Fibroblast of skin of scalp (primary cell): ENCODE measurements at places on chromosomes 5 and 9.

DNA sequence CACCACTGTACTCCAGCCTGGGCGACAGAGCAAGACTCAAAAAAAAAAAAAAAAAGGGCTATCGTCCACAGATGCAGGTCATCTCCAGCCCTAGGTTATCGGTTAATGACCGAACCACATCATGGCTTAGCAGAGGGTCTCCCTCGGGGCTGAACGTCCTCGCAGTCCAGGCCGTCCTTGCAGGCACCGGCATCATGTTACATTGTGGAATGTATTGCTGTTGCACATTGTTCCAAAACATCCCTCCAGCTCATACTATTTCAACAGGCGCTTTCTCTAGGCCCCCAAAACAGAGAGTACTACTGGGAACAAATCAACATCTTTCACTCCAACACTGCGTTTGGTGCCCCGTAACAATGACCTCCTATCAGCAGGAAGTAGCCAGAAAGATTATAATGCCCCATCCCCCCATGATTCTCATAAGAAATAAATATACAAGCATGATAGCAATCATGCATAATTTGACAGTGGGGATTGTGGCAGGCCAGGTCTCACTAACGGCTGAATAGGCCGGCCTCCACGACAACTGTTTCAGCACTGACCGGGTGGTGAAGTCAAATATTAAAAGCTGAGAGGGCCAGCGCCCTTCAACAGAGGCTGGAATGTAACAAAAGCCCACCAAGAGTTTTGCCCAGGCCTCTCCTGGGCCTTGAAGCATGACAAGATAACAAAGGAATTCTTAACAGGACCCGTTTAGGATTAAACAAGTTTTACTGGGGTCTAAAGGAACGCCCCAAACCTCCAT lies 1.1 kb upstream of the LCN9 start:
- no peak for DNase-seq

DNA sequence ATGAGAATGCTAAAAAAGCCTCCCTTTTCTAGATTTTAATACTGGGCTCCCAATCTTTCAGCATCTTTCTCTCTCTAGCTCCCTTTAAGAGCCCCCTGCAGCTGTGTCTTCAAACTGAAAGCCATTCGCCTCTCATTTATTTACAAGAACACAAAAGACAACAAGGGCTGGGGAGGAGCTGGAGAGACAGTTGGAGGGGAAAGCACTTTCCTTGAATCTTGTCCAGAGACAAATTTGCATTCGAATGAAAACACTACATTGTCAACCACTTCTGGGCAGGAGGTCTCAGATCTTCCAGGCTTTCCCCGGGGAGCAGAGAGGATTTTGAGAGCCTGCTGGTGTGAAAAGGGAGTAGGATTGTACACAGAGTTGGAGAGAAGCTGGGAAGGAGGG lies 518.3 kb downstream of the CTNND2 start:
- peak; percentile 10 for DNase-seq

GRCh38 chr9:128790536-128790935 lies 3.5 kb downstream of the TBC1D13 start:
- no peak for DNase-seq

DNA sequence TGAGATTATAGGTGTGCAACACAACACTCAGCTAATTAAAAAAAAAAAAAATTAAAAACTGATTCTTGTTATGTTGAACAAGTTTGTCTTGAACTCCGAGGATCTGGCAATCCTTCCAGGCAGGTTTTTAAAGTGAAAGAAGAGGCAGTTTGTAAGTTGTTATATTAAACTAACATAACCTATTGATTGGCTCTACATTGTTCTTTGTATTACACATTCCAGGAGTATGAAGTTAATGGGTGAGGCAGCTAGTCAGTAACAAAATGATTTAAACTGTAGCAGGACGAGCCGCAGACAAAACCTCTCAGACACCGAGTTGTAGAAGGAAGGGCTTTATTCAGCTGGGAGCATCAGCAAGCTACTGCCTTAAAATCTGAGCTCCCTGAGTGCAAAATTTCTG lies 1953.9 kb upstream of the CDH6 start:
- DNase-seq = no peak

DNA sequence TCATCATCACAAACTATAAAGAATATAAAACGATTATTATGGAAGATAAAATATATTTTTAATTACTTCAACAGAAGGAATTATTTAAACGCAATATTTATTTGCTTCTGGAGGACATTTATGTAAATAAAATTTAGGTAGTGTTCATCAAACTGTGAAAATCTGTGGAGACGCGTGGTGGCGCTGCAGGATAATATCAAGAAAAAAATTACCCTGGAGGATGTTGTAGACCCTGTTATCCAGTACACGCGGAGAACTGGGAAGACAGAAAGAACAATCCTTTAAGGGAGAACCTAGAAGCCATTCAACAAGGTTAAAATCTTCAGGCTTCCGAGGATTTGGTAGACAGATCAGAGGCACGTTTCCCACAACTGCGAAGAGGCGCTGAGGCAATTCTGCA lies at the start of gene PCDHB12:
TSS of gene PCDHB12 (plus strand) at position 242 of the 400 bp plus-strand sequence. CDS start 189 bp downstream, outside the sequence.
- DNase-seq = no peak

DNA sequence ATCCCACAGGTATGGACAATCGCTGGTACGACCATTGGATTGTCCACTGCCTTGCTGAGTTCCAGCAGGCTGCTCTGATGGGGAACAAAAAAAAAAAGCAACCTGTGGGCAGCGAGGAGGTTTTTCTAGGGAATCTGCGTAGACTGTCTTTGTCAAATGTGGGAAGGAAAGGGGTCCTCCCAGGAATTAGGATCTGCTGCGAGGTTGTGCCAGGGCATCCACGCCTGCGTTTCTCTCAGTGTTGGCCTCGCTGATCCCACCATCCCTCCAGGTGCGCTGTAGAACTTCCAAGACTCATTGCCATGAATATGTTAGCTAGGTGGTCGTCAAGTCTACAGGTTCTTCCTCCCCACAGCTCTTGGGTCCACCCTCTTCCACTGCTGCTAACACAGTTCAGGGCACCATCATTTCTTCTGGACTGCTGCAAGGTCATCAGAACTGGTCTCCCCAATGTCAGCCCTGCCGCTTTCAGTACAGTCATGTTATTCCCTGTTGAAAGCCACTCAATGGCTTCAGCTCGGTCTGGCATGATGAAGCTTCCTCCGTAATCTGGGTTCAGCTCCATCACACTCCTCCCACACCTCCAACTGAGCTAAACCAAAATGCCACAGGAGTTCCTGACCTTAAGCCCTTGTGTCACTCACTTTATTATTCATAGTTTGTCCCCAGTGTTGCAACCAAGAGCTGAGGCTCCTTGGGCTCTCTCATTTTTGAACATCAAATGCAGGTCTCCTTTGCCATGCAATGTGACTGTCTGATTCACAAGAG lies 79.5 kb upstream of the DMRT1 start:
- no peak for DNase-seq

- no peak for DNase-seq
These were observed 104.7 kb upstream of the IER5L start for GRCh38 chr9:129282731-129283211.

DNA sequence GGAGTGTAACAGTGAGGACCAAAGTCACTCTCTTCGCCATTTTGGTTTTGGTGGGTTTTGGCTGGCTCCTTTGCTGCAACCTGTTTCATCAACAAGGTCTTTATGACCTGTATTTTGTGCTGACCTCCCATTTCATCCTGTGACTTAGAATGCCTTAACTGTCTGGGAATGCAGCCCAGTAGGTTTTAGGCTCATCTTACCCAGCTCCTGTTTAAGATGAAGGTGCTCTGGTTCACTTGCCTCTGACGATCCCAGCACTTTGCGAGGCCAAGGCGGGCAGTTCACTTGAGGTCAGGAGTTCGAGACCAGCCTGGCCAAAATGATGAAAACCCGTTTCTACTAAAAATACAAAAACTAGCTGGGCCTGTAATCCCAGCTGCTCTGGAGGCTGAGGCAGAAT lies 1.8 kb upstream of the CKS2 start:
- no peak for DNase-seq

GRCh38 chr9:133980864-133981588 lies 11.1 kb downstream of the VAV2 start:
- DNase-seq = no peak

- DNase-seq = no peak
These were observed 33.4 kb upstream of the GNPDA1 start for GRCh38 chr5:142046191-142046590.

- no peak for DNase-seq
These were observed 74.9 kb upstream of the PHYKPL start for GRCh38 chr5:178307267-178308045.

- no peak for DNase-seq
These were observed 1428.2 kb downstream of the CDH12 start for GRCh38 chr5:21424907-21425306.

DNA sequence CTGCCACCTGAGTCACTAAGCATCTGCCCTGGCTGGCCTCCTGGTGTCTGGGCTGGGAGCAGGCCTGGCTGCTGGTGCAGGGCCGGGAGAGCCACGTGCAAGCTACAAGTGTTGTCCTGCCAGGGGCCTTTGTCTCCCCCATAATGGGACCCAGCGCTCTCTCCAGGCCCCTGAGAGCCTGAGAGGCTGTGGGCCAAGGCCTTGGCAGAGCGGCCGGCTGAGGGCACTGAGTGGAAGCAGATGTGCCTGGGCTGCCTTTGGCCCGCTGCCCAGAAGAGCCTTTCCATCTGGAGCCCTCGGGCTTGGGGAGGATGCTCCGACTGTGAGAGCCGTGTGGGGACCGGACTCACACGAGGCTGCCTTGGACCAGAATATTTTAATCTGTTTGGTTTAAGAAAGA lies 185.5 kb downstream of the RGS3 start:
- peak; percentile 81 for DNase-seq
